ENCODE measurements at places on chromosomes 4 and X.

- no peak for DNase-seq
Observed at GRCh38 chrX:28120072-28120471, 138.8 kb upstream of the DCAF8L1 start.

DNA sequence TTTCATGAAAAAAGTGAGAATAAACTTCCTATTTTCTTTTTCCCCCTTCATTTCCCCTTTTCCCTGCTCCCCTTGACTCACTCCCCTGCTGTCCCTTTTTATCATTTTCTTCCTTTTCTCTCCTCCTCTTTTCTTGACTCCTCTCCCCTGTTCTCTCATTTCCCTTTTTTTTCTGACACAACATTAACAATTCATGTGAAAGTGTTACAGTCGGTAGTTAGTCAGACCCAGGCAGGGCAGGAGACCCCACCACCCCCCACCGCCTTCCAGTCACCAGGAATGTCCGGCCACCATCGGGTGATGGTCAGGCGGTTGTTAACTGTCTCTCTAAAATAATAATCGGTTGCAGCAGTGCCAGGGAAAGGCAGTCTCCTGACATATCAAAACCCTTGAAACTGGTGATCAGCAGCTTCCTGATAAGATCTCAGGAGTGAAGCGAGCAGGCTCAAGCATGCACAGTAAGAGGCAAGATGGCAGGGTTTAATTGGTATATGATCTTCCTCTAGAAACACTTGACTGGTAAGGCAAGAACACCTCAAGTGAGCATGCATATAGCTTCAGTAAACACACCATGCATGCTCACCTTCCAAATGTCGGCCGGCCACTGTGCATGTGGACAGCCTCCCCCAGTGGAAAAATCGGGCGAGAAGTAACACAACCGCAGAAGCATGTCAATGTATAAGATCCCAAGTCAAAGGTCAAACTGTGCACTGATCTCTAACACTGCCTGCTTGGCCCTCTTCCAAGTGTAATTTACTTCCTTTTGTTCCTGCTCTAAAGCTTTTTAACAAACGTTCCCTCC, 191.4 kb downstream of the NDST4 start:
- DNase-seq = no peak

DNA sequence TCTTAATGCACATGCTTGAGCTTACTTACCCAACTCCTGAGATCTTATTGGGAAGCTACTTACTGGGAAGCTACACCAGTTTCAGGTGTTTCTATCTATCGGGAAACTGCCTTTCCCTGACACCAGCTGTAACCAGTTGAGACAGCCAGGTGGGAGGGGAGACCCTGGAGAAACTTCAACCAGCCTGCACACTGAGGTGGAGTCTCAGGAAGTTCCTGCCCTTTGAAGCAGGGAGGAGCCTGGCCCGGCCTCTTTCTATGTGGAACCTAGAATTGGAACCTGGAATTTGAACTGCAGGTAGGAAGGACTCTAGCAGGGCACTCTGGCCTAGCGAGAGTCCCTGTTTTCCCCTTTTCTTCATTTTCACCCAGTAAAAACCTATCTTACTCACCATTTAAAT, 425.8 kb upstream of the PABPC4L start:
- no peak for DNase-seq

- no peak for DNase-seq
Observed at GRCh38 chr4:173272996-173273395, 61.2 kb downstream of the HMGB2 start.

DNA sequence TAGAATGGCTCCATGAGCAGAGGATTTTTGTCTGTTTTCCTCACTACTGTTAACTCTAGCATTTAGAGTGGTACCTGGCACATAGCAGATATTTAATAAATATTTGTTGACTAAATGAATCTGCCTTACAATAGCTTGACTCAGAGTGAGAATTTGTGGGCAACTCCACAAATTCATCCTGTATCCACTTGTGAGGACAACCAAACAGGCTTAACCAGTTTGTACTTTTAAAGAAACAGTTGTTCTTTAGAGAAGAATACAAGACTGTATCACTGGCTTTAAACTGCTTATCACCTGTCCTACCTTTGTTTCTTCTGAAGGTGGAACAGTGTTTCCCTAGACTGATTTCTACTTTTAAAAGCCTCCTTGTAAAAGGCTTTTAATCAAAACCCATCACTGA, 141.3 kb upstream of the SH3RF1 start:
- DNase-seq = no peak

DNA sequence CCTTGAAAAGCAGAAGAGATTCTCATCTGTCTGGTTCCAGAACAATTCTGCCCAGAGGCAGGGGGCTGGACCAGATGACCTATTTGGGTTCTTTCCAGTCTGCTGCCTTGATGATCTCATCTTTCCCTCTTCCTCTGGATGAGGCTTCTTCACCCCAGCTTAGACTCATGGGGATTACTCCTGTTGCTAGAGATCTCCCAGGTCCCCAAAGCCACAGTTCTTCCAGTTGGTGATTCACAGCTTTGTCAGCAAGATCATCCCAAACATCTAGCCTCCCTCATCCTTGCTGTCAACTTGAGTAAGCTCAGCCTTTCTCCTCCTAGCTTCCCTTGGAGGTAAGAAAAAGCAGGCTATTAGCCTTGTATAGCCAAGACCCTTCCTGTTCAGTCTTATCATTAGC, 64.2 kb upstream of the PJA1 start:
- DNase-seq = no peak

GRCh38 chrX:29471829-29472228, 743.5 kb upstream of the MAGEB2 start:
- DNase-seq = no peak

- no peak for DNase-seq
Observed at GRCh38 chr4:41598580-41598979, 60.6 kb downstream of the LIMCH1 start.

GRCh38 chr4:140533951-140534480, 10.0 kb downstream of the ELMOD2 start:
- DNase-seq = no peak

GRCh38 chr4:140635606-140636005, 66.8 kb upstream of the UCP1 start:
- no peak for DNase-seq

DNA sequence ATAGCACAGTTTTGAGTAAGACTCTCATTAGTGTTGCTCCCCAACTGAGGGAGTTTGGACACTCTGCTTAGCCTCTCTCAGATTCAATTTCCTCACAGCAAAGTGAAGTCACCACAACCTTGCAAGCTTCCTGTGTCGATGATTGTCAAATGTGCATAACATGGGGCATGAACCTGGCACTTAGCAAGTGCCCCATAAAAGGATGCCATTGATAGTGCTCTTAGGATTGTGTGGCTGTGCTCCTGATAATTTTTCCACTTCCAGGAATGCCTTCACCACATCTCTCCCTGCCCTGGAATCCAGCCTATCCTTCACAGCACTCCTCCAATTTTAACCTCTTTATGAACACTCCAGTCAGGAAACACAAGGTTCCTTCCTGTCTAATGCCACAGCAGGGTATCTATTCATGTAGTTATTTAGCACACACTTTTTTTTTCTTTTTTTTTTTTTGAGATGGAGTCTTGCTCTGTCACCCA, 309.4 kb downstream of the PPP3CA start:
- no peak for DNase-seq

DNA sequence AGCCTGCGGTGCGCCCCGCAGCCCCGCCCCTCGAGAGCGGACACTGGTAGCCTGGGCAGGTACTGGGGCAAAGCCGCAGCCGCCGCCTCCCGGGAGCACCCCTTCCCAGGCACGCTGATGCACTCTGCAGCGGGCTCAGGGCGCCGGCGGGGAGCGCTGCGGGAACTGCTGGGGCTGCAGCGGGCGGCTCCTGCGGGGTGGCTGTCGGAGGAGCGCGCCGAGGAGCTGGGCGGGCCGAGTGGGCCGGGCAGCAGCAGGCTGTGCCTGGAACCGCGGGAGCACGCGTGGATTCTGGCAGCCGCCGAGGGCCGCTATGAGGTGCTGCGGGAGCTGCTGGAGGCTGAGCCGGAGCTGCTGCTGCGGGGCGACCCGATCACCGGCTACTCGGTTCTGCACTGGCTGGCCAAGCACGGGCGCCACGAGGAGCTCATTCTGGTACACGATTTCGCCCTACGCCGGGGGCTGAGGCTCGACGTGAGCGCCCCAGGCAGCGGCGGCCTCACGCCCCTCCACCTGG, 401 bp downstream of the SOWAHD start:
- no peak for DNase-seq

- no peak for DNase-seq
Observed at GRCh38 chr4:148557793-148558192, 115.6 kb upstream of the NR3C2 start.

- DNase-seq = no peak
Observed at GRCh38 chr4:102543030-102543928, 42.1 kb downstream of the NFKB1 start.

- DNase-seq = no peak
Observed at GRCh38 chr4:17272154-17272553, 239.7 kb downstream of the QDPR start.

GRCh38 chr4:38454284-38454683, 209.7 kb upstream of the KLF3 start:
- DNase-seq = no peak

DNA sequence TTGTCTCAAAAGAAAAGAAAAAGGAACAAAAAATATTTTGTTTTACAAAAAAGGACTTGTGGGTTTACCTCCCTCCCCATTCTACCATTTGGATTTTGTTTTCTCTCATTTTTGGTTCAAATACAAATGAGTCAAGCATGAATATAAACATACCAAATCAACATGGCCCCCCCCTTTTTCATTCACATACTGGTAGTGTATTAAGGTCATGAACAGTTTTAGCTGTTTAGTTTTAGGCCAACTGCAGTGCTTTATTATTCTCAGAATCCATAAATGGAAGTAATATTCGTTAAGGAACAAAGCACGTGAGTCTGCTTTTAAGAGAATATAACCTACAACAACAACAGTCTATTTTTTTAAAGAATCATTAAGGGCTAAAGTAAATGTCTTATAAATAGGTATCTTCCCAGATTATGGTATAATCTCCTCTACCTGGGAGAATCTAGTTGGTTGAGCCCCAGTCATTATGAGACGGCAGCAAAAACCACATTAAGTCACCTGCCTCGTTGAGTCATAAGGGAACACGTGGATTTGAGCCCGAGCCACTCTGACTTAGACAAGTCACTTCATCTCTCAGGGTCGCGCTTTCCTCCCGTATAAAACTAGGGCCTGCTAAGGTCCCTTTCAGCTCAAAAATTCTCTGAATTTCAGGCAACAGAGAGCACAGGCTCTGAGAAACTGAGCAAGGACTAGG, 26.7 kb downstream of the BCLAF3 start:
- peak; percentile 21 for DNase-seq

DNA sequence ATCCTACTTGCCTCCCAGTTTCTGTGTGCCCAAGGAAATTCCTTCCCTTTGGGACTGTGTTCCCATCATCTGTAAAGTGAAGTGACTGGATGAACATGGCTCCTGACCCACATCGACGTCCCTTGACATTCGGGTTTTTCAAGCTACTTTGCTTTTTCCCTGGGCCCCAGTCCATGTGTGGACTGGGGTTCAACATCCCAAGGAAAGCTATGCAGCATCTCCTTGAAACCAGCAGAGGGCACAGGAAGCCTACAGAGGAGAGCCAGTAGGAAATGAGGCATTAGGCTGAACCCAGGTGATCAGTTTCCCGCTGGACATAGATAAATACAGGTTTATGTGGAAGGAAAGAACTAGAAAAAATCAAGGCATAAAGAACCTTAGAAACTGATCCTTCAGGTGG, 145.1 kb upstream of the ARHGEF9 start:
- DNase-seq = no peak

- no peak for DNase-seq
Observed at GRCh38 chr4:24274381-24274941, 309.9 kb downstream of the DHX15 start.

DNA sequence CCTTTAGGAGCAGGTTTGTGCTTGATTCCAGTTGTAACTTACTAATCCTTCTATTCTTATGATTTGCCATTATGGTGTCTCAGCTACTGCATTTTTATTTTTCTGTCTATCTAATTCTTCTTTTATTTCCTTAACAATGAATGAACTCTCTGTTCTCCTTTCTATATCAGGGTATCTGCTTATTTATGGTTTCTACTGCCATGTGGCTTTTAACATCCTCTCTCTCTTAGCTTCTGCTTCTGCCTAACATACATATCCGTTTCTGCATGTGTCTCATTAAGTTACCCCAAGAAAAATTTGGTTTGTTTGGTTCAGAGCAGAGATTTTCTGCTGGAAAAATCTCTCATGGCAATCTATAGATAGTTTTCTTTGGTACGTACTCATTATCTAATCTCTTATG, 614.4 kb downstream of the RPA4 start:
- no peak for DNase-seq

GRCh38 chrX:55839485-55839884, 121.9 kb downstream of the RRAGB start:
- DNase-seq = no peak

- DNase-seq = no peak
Observed at GRCh38 chr4:81565142-81565870, 93.6 kb upstream of the RASGEF1B start.

DNA sequence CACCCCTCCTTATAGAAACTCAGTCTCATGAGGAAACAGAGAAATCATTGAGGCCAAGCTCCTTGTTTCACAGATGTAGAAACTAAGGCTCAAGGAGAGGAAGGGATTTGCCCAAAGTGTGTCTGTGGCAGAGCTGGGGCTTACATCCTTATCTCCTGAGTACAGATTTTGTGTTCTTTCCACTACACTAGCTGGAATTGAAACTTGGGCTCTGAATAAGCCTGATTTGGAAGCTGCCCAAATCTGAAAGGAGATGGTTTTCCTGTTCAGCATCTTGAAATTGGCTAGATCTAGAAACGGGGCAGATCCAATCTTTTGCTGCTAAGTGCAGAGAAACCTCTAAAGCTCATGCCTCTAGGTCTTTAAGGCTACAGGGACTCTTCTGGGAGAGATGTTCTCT, 24.3 kb downstream of the AWAT2 start:
- no peak for DNase-seq

DNA sequence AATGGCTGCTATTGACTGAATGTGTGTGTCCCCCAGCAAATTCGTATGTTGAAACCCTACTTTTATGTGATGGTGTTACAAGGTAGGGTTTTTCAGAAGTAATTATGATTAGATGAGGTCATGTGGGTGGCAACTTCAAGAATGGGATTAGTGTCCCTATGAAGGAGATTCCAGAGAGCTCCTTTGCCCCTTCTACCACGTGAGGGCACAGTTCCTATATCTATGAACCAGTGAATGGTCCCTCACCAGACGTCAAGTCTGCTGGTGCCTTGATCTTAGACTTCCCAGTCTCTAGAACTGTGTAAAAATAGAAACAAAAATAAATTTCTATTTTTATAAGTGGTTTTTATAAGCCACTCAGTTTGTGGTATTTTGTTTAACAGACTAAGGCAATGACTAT, 1137.6 kb upstream of the IGFBP7 start:
- no peak for DNase-seq

DNA sequence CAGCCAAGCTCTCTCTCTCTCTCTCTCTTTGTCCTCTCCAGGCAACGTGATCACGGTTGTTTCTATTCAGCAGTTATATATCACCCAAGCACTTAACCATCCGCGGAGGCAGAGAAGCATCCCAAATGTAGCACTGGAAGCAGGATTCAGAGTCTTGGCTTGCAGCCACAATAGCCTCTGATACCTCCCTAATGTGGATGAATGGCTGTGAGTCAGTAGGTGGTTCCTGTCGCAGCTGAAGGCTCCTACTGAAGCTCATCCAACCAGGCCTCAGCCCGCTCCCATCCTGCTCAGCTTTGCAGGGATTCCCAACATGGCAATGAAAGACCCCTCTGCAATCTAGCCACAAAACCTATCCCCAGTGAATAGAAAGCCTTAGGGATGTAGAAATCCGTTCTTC, 5.1 kb downstream of the HS6ST2 start:
- no peak for DNase-seq

- no peak for DNase-seq
Observed at GRCh38 chr4:26083987-26084386, 170.0 kb downstream of the SMIM20 start.

- DNase-seq = no peak
Observed at GRCh38 chr4:146639506-146639932, 826 bp downstream of the POU4F2 start.

Measured in stimulated activated CD4-positive, alpha-beta T cell treated with anti-CD3 and anti-CD28 coated beads, Interleukin-15, amount 100 ng/mL, for 48 hours (primary cell).